ENCODE measurements at places on chromosomes 3 and 15.

GRCh38 chr3:15294929-15295328, 37.5 kb downstream of the SH3BP5 start:
- DNase-seq, result no peak

- no peak for DNase-seq
Observed at GRCh38 chr3:145678401-145678800, 482.6 kb downstream of the PLOD2 start.

DNA sequence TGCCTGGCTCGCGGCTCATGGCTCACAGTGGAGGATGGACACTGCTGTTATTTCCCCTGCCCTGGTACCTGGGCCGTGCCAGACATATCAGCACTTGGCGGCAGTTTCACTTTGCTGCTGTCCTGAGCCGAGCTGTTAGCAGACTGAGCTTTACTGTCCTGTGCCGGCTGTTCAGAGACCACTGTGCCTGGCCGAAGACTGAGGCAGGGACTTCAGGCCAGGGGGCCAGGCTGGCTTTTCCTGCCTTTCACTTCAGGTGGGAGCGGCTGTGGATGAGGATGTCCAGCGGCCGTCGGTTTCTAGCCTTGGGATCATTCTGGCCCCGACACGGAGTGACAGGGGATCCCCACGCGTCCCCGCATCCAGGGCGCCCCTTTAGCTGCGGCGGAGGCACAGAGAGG, 1.1 kb downstream of the ATP10A start:
- DNase-seq, result no peak

DNA sequence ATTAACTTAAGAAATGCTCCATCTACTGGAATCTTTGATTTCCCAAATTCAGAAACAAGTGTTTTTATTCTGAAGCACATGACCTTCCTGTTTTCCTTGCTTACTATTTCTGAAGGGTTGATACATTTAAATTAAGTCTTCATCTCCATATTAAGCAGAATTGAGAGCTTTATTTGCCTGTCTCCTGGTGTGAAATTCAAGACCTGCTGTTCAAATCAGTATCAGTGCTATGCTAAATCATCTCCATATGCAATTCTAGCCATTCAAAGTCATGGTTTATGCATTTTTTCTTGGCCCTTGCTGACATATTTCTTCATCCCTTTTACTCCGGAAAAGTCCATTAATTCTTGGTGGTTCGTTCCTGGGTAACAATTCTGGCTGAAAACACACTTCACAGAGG, 195.4 kb downstream of the ATP8B4 start:
- DNase-seq, result no peak

GRCh38 chr3:25266677-25267076, 161.4 kb upstream of the RARB start:
- no peak for DNase-seq

DNA sequence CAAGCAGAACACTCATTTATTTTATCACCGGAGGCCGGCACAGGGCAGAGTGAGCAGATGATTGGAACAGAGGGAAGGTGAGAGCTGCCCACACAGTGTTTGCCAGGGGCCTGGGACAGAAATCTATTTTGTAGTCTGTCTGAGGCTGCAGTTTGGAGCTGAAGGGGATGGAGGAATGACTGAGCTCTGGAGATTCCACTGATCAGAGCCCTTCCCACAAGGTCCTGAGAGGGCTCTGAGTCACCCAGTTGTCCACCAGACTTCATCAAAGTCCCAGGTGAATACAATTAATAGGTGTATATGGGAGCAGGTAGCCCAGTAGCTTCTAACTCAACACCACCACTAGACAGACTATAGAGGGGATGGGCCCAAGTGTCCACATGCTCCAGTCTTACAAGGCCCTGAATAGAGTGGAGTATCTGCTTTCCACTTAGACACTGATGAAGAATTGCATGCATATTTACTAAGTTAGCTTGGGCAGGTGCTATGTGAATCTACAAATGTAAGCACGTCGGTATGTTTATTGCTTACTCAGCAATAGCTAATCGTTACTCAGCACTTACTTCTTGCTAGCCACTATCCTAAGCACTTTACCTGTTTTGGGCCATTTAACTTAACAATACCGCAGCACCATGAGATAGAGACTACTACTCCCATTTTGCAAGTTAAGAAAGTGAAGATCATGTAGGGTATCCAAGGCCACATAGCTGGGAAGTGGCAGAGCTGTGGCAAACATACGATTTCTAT, 2.7 kb upstream of the STARD5 start:
- DNase-seq, result no peak

DNA sequence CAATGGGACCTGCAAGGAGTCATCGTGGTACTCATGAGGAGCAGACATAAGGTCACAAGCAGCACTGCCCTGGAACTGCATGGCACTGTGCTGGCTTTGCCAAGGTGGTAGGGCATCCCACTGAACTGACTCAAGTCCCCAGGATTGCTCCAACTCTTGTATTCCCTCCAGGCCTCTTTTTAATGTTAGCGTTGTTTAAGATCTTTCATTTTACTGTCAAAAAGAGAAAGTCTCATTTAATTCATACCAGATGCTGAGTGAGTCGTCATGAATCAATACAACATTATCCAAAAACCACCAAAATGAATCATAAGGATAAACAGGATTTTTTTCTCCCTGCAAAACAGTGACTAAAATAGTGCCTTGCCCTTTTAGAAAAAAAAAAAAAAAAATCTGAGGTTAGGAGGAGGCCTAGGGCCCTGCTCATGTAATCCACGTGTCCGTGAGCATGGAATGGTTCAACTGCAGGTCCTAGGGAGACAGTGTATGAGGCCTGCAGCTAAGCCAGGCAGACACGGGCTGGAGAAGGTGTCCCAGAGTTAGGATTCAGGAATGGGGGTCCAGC, 36.7 kb upstream of the BLM start:
- DNase-seq, result no peak

Data from CD4-positive, alpha-beta T cell (primary cell).